ENCODE measurements at places on chromosomes 6 and 20.
A peak's percentile ranks its signal among the peaks of the same experiment; 100 is the strongest.

GRCh38 chr6:39843305-39844020, 51.3 kb downstream of the DAAM2 start:
- DNase-seq: no peak

DNA sequence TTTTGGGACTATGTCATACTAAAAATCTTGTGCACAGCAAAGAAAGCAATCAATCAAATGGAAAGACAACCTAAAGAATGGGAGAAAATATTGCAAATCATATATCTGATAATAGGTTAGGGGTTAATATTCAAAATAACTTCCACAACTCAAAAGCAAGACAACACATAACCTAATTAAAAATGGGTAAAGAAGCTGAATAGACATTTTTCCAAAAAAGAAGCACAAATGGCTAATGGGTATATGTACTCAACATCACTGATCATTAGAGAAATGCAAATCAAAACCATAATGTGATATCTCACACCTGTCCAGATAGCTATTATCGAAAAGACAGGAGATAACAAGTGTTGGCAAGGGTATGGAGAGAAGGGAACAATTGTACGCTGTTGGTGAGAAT, 53.0 kb downstream of the SYCP2L start:
- DNase-seq: no peak

GRCh38 chr20:59518881-59519706, 85.2 kb upstream of the PHACTR3 start:
- DNase-seq: peak; percentile 81

- no peak for DNase-seq
Measured at GRCh38 chr6:137403855-137404254, 90.3 kb downstream of the OLIG3 start.

GRCh38 chr6:32086661-32087573, 22.2 kb downstream of the TNXB start:
- DNase-seq: no peak

All from Caco-2 (cell line).